ENCODE measurements at places on chromosomes 2 and 18.

GRCh38 chr2:79082987-79083386 lies 4.8 kb downstream of the REG1B start:
- no peak for DNase-seq

DNA sequence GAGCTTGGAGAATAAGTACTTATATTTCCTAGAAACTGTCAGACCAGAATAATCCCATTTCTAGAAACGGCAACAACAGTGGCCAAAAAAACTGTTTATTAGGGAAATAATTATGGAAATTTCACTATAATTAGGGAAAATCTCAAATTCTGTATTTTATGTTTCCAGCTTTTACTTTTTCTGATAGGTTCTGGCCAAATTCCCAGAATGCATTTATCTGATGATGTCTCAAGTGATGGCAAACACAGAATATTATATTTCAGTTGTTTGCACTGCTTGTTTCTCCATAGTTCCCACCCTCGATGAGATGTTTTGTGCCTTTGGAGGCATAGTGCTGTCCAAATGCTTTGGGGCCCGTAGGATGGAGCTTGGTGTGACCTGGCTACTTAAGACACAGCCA lies 66.9 kb downstream of the AFF3 start:
- no peak for DNase-seq

- no peak for DNase-seq
Measured at GRCh38 chr2:127580167-127581049, 44.9 kb downstream of the MYO7B start.

- no peak for DNase-seq
Measured at GRCh38 chr2:72153026-72153791, 5.5 kb upstream of the CYP26B1 start.

GRCh38 chr2:239600001-239600593 lies 199.3 kb upstream of the HDAC4 start:
- DNase-seq: no peak

- DNase-seq: no peak
Measured at GRCh38 chr2:43191947-43192516, 34.4 kb downstream of the ZFP36L2 start.

DNA sequence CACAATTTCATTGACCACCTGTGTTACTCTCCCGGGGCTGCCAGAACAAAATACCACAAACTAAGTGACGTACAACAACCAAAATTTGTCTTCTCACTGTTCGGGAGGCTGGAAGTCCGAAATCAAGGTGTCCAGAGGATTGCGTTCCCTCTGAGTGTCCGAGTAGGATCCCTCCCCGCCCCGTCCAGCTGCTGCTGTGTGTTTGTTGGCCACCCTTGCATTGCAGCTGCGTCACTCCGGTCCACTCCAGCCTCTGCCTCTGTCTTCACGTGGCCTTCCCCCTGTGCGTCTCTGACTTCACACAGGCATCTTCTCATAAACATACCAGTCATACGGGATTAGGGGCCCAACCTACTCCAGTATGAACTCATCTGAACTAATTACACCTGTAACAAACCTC lies 251.8 kb upstream of the SMIM21 start:
- no peak for DNase-seq

DNA sequence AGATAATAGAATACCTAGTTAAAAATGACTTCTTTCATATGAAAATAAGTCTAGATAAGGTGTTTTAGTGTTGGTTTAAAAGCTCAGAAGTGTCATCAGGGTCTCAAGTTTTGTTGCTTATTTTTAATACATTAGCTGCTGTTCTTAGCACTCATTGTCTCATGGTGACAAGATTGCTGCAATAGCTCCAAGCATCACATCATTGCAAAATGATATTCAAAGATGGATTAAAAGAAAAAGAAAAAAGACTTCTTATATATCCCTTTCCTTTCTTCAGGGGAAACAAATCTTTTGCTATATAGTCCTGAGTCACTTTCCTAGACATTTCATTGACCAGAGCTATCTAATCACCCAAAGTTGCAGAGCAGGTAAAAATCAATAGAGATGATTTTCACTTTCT lies 386.1 kb downstream of the ARHGAP15 start:
- DNase-seq: no peak

GRCh38 chr2:108355906-108356734 lies 21.6 kb upstream of the SULT1C4 start:
- no peak for DNase-seq

DNA sequence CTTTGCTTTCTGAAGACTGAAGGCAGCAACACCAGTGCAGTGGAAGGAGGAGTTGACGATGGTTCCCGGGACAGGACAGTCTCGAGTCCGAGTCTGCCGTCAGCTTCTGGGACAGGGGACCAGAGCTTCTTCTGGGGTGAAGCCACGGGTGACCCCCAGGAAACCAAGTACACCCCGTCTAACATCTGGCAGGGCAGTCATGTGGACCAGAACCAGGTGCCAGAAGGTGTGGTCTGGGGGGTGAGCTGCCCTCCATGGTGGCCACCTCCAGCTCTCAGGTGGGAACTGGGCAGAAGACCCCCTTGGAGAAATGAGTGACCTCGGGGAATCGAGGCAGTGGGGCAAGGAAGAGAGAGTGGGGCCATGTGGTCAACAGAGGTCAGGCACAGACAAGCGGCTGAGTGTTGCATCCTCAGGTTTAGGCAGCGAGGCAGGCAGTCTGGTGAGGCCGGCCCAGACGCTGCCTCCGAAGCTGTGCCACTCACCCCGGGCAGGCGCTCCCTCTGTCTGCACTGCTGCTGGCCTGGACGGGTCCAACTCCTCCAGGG lies 204.3 kb downstream of the HDAC4 start:
- DNase-seq: no peak

GRCh38 chr2:81206216-81206615 lies 901.7 kb upstream of the LRRTM1 start:
- DNase-seq: no peak

DNA sequence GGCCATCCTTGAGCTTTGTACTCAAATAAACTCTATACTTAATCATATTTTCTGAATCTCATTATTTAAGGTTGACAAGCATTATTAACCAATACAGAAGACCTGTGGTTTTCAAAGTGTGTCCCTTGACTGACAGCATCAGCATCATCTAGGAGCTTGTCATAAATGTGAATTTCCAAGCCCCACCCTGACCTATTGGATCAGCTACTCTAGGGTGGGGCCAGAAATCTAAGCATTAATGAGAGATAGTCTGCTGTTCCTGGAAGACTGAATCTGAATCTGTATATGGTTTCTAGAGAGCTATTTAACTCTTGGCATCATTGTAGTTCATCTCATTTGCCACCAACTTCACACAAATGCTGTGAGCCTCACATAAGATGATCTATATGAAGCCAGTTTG lies 86.6 kb downstream of the CD8B2 start:
- DNase-seq: no peak

DNA sequence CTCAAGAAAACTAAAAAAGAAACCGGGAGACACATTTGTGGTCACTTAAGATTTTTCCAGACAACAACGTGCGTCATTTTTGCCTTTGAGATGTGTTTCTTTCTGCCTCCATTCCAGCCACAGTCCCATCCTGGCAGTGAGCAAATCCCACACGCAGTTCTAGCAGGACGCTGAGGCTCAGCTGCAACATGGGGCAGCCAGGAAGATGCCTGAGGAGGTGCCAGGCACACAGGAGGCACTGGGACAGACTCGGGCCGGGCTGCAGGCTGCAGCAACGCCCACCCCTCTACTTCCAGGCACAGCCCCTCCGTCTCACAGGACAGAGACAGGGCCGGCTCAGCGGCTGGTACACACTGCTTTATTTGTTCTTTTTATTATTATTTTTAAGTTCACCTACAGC lies 13.1 kb downstream of the KLF11 start:
- no peak for DNase-seq

DNA sequence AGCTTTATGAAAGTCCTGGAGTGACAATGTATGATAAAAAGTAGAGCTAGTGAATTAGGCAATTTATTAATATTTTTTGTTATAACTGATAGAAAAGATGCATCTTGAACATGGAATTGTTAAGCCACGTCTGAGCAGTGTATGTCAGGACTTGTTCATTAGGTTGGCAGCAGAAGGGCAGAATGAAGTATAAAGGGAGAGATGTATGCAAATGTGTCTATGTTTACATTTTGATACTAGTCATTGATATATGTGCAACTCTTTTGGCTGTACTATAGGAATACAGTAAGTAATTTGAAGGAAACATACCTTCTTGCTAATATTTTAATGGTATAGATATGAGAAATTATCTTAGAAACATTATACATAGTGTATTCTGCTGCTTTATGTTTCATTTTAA lies 49.0 kb upstream of the TMEM247 start:
- no peak for DNase-seq

DNA sequence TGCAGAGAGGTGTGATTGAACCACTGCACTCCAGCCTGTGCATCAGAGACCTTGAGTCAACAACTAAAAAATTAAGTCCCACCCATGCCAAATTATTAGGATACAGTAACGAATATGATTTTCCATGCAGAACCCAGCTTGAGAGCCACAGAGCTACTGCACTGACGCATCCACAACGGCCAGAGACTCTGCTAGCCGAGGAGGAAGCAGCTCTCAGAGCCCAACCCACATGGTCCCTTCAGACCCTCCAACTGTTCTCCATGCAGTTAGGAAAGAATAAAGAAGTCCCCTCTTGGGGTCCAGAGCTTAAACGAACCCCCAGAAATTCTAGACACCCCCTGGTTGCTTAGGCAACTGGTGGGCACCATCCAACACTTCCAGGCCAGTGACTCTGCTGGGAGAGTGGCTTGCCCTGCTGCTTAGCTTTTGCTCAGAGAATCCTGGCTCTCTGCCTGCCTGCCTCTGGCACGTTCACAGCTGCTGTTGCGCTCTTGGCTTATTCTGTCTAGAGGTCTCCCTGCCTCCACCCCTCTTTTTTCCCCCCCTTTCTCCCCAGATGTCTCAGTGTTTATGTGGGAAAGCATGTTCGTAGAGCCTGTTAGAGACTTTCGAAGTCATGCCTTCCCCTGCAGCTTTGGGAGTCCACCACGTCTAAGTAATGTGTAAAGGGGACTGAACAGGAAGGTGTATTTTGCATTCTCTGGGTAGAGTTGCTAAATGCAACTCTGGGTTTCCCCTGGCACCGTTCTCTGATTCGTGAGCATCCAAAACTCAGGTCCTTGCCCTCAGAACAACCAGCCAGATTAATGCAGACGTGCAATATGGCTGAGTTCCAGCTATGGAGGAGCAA lies 26.0 kb upstream of the SP3 start:
- no peak for DNase-seq

- DNase-seq: no peak
Measured at GRCh38 chr18:70421471-70422390, 132.9 kb downstream of the SOCS6 start.

DNA sequence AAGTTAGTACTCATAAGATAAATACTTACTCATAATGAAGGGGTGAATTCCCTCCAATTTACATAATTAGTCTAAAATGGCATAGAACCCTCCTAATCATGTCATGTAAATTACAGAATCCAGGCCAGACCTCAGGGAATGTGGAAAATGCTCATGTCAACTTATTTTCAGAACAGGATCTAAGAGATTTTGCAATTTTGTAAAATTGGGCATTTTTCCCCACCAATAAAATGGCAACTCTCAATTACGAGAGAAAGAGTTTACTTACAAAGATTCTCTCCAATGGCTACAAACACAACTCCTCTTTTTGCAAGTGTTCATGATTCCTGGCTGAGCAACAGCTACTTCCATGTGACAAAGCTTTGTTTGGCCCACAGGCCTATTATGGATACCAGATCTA lies 33.8 kb upstream of the SP5 start:
- no peak for DNase-seq

DNA sequence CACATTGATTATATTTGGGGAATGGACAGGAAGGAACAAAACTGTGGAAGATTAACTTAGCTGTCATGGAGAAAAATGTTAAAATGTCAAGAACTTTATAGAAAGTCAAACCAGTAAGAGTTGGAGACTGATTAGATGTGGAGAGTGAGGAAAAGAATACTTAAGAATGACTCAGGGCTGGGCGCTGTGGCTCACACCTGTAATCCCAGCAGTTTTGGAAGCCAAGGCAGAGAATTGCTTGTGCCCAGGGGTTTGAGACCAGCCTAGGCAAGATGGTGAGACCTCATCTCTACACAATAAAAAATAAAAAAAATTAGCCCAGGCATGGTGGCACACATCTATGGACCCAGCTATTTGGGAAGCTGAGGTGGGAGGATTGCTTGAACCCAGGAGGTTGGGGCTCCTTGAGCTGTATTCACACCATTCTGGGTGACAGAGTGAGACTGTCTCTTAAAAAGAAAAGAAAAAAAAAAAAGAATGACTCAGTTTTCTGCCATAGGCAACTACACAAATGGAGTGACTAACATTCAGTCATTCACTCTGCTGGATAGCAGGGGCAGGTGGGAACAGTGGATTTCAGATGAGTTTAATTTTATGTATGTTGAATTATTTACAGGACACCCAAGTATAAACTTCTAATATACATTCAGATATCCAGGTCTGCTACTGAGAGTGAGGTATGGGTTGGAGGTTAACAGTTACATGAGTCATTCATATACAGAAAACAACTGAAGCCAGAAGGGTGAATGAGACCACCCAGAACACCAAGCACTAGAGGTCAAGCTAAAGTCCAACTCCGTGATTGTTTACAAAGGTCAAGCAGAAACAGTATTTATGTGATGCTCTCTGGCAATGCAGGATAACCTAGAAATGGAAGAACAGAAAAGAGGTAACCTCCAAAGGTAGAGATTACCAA lies 33.9 kb downstream of the ORC2 start:
- DNase-seq: no peak

DNA sequence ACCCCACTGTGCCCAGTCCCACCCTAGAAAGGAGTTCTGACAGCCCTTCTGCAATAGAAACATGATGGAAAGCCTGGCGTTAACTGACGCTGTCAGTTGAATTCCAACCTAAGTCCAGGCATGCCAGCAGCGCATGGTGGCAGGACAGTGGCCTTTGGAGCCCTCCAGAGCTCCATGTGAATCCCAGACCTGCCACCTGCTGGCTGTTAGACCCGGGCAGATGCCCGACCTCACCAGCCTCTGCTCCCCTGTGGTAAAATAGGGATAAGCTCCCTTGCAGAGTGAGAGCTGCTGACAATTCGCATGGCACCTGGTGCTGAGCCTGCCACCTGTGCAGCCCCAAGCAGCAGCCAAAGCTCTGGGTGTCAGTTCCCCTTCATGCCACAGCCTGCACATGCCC lies 138.6 kb downstream of the LOXHD1 start:
- DNase-seq: no peak

DNA sequence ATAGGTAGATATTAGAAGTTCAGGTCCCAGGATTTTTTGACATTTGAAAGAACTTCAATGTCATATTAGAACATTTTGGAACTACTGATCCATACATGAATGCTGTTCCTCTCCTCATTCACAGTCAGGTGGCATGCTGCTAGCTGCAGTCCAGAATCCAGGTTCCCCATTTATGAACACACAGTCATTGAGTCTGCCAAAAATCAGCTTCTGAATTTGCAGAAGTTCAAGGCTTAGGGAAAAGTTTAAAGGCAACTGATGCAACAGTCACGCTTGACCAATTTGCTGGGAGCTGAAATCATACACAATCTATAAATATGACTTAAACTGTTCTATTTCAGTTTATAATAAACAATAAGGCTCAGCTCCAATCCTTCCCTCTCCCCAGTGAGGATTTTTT lies 17.3 kb upstream of the TTR start:
- no peak for DNase-seq

DNA sequence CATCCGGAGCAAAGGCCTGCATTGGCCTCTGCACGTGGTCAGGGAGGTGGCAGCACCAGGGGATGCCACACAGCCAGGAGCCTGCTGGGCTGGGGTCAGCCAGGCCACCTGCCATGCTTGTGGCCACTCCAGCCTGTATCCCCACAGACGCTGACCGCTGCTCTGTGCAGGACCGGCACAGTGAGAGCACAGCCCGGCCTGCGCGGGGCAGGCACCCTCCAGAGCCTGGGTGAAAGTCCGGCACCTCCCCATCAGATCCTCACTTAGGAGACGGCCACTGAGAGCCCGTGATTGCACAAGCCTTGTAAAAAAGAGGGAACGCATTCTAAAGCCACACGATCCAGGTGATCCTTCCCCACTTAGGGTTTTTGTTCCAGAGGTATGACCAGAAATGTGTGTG lies 42.2 kb downstream of the TWIST2 start:
- DNase-seq: no peak

Measured in stimulated activated CD8-positive, alpha-beta memory T cell treated with anti-CD3 and anti-CD28 coated beads, Interleukin-2, amount 100 ng/mL, for 48 hours (primary cell).